ENCODE measurements at places on chromosomes 16 and 17.

- peak; percentile 47 for DNase-seq
Observed at GRCh38 chr16:47143677-47144558, at the start of gene NETO2. NETO2 (minus strand) TSS chr16:47143945; CDS start chr16:47143612, 333 bp downstream.

DNA sequence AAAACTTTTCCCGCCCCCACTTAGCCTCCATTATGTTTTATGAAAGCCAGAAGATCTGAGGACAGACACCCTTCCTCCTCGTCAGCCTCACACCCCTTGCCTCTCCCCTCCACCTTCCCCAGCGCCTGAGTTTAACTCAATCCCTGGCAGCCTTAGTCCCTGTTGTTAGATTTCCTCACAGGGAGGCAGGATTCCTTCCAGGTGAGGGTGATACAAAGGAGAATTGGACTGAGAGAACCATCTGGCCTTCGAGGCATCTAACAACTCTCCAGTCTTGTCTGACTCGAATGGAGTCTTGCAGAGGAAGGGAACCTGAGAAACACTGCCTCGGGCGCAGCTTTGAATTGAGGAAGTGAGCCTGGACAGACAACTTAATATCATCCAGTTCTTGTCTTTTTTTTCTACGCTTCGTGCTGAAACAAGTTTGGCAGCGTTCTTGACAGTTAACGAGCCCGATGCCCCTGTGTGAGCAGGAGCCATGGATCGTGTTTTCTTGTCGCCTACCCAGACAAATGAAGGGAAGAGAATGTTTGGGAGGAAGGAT lies 1.3 kb upstream of the ZNF768 start:
- DNase-seq, result no peak

GRCh38 chr16:28175715-28176114 lies 36.0 kb downstream of the XPO6 start:
- DNase-seq, result no peak

DNA sequence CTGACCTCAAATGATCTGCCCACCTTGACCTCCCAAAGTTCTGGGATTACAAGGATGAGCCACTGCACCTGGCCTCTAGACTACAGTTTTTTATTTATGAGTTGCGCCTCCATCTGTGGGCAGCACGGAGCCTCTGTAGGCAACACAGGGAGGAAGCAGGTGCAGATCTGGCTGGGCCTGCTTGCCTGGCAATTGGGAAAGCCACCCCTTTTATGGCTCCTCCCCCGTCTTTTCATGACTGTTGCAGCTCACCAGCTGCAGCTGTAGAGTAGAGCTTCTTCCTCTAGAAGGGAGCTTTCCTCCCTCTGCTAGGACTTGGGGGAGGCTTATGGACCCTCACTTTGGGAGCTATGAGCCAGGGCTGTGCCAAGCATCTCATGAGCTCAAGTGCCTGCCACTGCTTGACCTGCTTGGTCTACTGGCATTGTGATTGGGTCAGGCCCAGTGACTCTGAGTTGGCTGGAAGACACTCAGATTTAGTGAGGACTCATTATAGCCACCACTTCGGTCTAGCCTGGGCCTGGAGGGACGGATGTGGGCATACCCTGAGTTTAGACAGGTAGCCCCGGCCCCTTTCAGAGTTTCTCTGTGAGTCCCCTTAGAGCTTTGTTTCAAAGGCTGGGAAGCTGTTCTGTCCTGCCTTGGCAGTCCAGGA lies 6.9 kb upstream of the SLC7A6 start:
- DNase-seq, result no peak

DNA sequence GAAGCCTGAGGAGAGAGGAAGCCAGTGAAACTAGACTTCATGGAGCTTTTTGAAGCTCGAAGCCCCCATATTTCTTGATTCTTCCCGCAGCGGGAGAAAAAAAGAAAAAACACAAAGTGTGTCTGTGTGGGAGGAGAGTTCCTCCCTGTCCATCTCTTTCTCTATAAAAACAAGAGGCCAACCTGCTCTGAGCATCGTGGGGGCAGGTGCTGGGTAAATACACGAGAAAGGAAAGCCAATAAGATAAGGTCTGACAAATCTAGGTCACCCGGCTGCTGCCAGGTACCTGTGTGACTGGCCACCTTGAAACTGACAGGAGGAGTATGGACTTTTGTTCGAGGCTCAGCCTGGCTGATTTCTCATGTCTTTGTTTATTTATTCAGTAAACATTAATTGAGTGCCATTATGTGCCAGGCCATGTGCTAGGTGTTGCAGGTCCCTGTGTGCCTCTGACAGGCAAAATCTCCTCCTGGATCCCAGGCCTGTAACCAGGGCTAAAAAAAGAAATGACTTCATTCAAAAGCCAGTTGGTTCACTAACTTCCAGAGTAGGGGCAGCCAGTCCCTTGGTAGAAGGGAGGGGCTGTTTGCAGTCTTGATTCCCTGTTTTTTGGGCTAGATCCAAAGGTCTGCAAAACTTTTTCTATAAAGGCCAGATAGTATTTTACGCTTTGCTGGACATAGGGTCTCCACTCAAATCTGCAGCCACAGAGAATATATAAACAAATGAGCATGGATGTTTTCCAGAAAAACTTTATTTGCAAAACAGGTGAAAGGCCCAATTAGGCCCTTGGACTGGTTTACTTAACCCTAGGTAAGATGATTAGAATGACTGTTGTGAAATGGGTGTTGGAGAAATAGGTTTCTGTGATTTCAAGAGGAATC lies 35.6 kb downstream of the YPEL2 start:
- DNase-seq, result no peak
